ENCODE measurements at places on chromosomes 13 and 19.

DNA sequence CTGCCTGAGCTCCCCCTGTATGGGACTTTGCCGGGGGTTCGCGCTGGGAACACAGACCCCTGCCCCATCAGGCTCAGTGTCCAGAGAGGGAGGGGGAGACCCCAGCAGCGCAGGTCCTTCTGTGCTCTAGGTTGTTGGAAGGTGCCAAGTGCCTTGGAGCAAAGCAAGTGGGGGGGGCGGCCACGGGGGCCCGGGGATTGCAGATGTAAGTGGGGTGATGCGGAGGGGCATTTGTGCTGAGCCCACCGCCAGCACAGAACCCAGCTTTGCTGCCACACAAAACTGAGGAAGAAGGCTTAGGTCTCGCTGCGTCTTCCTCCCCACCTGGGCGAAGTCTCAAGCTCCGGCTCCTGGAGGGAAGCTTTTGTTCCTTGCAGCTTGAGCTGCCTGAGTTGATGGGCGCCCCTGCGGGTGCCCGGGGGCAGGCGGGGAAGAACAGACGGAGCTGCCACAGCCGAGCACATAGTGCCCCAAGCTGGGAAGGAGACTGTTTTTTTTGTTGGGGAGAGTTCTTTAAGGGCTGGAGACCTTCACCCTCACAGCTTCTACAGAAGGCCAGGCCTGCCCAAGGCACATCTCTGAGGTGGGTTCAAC lies 1.5 kb upstream of the NTN5 start:
- DNase-seq, result no peak

- no peak for DNase-seq
Observed at GRCh38 chr13:99528547-99528946, 27.3 kb downstream of the TM9SF2 start.

- DNase-seq, result no peak
Observed at GRCh38 chr13:100887729-100888151, 213.1 kb upstream of the TMTC4 start.

DNA sequence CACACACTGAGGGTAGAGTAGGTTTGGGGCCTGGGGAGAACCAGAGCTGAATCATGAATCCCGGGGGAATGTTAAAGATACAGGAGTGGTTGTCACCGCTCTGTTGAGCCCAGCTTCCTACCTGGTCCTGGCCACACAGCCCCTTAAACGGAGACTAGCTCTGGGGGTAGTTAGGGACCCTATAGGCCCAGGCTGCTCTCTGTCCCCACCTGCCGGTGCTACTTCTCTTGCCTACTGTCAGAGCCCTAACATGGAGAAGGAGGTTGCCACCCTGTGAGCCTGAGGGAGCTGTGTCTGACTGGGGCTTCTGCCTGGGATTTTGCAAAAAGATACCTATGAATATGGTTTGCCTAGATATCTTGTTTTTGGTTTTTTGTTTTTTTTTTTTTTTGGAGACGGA lies 36.6 kb upstream of the ZNF429 start:
- DNase-seq, result no peak

DNA sequence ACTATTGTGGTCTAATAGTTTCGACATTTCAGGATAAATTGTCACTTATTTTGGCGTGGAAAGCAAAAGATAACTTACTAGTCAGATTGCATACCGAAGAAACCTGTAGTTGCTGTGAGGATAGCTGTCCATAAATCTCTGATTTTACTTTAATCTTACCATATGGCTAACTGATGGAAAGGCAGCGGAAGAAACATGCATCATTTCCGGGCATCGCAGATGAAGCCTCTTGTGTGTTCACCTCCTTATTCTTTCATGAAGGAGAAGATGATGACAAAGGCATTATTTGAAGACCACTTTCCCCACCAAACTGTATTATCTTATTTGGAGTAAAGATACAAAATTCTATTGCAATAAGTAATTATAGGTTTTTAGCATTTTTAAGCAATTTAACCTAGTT lies 763.6 kb upstream of the SLITRK6 start:
- DNase-seq, result no peak

GRCh38 chr19:2345076-2345475 lies 15.0 kb upstream of the TMPRSS9 start:
- no peak for DNase-seq

DNA sequence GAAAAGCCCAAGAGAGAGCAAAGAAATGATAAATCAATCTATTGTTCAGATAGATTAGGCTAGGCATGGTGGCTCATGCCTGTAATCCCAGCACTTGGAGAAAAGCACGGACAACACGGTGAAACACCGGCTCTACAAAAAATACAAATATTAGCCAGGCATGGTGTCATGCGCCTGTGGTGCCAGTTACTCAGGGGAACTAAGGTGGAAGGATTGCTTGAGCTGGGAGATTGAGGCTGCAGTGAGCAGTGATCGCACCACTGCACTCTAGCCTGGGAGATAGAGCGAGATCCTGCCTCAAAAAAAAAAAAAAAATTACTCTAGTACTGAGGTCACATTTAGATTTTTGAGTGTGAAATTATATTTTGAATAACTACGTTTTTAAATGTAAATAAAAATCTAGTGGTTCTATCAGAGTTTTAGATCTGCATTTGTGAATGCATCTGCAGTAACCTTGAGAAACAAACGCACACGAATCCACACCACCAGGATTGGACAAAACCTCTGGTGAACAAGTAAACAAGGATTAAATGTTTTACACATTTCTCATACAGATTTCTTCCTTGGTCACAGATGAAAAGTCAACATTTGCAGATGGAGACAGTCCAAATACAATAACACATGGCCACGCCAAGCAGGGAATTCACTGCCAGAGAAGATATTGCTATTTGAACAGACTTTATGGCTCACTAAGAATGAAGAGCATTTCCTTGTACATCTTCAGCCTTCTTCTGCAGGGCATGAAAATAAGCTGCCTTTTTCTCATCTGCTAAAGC lies 917.6 kb downstream of the PCDH9 start:
- no peak for DNase-seq

GRCh38 chr13:114152831-114153371 lies 20.5 kb upstream of the RASA3 start:
- no peak for DNase-seq

GRCh38 chr13:113539822-113540221 lies 44.7 kb upstream of the TFDP1 start:
- no peak for DNase-seq

DNA sequence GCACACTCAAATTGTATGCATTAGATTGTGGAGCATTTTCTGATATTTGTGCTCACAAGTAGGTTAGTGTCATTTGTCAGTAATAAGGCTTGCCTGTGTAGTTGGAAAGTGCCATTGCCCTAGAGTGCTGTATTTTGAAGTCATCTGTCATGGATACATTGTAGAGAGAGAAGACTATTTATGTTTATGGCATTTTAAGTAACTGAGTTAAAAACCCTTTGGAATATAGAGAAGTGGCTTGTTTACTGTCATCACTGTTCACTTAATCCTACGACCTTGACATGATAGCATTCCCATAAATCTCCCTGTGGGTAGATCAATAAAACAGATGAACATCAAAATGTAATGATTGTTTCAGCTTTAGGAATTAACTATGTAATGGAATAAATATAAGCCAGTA lies 110.6 kb downstream of the MAB21L1 start:
- DNase-seq, result no peak

DNA sequence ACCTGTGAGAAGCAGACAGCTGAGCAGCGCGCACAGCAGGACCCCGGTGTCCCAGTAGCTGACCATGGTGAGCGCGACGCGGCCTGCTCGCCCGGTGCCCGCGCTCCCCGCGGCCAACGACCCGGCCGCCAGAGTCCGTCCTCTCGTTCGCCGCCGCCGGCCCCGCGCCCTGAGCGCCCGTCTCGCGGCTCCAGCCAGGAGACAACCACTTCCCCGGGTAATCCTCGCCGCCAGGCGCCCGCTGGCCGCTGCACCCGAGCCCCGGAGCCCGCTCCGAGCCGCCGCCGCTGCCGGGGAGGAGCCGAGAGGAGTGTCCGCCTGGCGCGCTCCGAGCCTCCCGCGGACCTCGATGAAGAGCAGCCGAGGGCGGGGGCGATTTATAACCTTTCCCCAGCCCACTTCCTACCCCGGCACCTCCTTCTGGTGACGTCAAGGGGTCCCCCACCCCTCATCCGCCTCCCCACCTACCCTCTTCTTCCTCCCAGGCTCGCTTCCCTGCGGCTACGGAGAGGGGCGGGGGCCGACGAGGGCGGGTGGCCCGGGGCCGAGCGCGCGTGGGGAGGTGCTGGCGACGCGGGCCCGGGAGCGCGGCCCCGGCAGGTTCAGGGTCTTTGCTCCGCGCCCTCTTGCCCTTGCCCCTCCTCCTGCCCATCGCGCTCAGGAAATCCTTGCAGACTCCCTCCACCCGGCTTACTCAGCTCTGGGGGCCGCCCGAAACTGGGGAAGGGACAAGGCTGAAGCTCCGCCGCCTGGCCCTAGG lies at the start of gene FLT1:
Gene FLT1, minus strand, starts transcription at position 351 of the 760 bp plus-strand sequence. Its CDS starts 285 bp downstream, at position 66.
- DNase-seq, result no peak

DNA sequence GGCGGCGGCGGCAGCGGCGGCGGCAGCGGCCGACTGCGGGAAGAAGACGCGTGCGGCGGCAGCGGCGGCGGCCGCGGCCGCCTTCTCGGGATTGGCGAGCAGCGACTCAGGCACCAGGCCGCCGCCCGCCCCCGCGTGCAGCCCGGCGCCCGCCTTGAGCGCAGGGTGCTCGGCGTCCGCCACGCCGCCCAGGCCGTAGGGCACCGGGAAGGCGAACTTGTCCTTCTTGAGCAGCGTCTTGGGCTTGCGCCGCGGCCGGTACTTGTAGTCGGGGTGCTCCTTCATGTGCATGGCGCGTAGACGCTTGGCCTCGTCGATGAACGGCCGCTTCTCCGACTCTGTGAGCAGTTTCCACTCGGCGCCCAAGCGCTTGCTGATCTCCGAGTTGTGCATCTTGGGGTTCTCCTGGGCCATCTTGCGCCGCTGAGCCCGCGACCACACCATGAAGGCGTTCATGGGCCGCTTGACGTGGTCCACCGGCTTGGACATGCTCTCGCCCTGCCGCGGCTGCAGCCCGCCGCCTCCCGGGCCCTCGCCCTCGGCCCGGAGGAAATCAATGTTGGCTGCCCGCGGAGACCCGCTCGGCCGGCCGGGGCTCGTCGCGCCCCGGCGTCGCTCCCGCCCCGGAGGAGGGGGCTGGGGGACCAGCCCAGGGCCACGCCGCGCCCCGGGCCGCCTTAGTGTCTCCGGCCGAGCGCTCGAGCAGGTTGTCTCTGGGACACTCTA lies 621 bp downstream of the SOX21 start:
- no peak for DNase-seq

- DNase-seq, result no peak
Observed at GRCh38 chr13:43879755-43880181, at the start of gene LACC1. TSS of gene LACC1 (plus strand) at chr13:43879904. CDS start at chr13:43880986, 1,082 bp downstream.

DNA sequence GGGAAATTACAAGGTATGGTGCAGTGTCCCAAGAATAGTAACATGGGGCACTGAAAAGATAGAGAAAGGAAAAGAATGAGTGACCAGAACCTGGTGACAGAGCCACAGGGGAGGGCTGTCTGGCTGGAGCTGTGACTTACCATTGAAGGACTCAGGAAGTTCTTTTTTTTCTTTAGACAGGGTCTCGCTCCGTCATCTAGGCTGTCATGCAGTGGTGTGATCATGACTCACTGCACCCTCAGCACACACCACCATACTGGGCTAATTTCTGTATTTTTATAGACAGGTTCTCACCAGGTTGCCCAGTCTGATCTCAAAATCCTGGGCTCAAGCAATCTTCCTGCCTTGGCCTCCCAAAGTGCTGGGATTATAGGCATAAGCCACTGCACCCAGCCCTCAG lies 8.8 kb upstream of the CPB2 start:
- no peak for DNase-seq

GRCh38 chr13:26246154-26246553 lies 7.8 kb upstream of the CDK8 start:
- no peak for DNase-seq

DNA sequence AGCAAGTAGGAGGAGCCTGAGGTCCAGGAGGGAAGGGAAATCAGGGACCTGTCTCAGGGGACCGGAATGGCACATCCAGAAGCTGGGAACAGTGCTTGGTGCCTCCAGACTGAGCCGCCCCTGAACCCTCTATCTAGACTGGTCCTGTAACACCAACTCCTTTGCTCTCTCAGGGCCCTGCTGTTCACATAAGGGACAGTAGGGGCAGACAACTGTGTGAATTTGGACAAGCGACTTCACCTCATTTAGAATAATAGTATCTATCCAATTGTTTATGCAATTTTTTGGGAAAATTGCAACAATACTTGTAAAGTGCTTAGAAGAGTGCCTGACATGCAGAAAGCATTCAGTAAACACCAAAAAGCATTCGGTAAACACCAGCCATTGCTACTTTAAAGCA lies 14.0 kb downstream of the SYMPK start:
- no peak for DNase-seq

GRCh38 chr13:96025283-96025682 lies 27.9 kb downstream of the UGGT2 start:
- no peak for DNase-seq

DNA sequence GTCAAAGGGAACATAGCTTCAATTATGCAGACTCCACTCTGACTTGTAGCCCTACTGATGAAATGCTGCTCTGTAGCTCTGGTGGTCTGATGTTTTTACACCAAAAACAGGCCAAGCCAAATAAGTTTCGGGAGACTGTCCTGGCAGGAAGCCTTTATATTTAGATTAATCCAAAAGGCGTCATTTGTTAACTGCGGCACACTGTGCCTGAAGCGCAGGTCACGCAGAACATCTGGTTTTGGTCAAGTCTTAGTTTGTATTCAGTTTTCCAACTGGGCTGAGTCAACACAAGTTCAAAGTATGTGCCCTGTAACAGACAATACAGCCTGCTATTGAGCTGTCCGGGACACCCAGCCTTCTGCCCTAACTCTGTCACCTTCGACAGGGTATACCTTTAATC lies 154.6 kb upstream of the IPO5 start:
- no peak for DNase-seq

DNA sequence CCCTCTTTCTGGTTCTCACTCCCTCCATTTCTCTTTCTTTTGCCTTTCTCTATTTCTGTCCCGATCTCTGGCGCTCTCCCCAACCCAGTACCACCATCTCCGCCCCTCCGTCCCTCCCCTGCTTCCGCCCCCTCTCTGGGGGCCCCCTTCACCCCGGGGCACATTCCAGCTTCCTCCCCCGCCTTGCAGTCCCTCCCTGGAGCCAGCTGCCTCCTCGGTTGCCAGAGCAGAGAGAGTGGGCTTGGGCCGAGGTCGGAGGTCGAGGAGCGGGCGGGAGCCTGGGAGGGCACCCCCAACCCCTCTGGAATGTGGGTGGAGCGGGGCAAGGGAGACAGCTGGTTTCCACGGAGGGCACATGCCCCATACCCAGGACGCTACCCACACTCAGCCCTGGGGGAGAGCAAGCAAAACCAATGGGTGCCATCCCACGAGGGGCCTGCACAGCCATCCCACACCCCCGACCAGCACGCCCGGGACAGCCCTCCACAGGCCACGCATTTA lies 6.5 kb upstream of the CIRBP start:
- DNase-seq, result no peak

GRCh38 chr19:35347171-35347929 lies at the start of gene FFAR1:
TSS of gene FFAR1 (plus strand) at chr19:35347902. CDS start at chr19:35351552, 3,650 bp downstream.
- DNase-seq, result no peak

GRCh38 chr19:45464274-45464673 lies 3.5 kb upstream of the FOSB start:
- no peak for DNase-seq

GRCh38 chr13:50589651-50590054 lies 253.8 kb downstream of the DLEU7 start:
- no peak for DNase-seq
